Left colon (tissue), 2 donors: ENCODE measurements at places on chromosomes 1 and 21. TPM values are rescaled to one million over a fixed set of nuclear protein-coding genes. Genes with fewer than 3 reads are reported as not detected.

DNA sequence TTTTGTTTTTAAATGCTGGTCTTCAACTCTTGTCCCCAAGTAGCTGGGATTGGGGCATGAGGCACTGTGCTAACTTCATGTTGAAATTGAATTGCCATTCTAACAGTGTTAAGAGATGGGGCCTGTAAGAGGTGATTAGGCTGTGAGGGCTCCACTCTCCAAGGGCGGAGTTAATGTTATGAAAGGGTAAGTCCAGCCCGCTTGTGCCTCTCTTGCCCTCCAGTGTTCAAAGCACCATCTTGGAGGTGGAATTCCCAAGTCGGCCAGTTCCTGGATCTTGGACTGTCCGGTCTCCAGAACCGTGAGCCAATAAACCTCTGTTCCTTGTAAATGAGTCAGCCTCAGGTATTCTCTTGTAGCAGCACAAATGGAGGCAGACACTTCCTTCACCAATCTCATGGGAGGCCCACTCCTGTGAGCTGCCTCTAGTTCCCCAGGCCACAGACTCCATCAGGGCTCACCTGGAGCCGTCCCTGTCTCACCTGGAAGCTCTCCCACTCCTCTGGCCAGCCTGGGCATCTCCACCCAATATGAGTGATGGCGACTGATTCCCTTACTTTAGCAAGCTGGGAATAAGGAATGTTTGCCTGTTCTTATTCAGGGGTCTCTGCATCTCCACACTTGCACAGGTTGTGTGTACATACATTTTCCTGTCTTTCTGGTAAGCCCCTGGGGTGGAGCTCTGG lies 15.5 kb downstream of the IBA57 start:
- no peak for DNase-seq

DNA sequence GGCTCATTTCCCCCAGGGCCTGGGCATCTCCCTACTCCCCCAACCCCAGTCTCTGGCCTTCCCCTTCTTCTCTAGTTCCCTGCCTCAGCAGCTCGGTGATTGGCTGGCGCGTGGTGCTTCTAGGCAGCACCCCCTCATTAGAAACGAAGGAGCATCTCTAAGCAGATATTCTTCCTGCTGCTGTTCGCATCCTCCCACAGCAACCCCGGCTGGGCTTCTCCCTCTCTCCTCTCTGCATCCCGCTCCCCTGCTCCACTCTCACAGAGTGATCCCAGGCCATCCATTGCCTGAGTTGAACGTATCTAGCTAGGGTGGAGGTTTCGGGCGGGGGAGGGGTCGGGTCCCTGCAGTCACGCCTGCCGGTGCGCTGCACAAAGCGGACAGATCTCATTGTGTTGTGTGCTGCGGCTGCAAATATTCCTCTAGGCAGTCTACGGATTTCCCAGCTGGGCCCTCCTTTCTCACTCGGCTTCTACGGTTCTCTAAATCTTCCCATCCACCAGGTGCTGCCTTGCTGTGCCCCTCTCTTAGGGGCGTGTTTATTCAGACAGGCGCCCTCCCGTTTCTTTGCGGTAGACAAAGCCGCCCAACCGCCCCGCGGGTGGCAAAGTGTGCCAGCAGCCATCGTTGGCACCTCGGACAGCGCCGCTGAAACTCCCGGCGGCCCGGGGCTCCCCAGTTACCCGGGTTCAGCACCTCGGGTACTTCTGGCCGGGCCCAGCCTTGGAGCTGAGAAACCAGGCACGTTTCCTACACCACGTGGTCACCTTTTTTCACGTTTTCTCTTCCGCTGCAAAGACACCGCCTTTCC lies 2.2 kb downstream of the CACNA1E start:
- no peak for DNase-seq

LRIG2 gene
- 20.1 TPM for total RNA-seq

NIPAL3 gene
- 48.2 TPM for total RNA-seq

CDC42 gene
- 269 TPM for total RNA-seq

ITLN1 gene
- total RNA-seq, result 268 TPM

PDZK1IP1 gene
- 107 TPM for total RNA-seq

SPATC1L gene
- total RNA-seq, result 8.0 TPM
